ENCODE measurements at places on chromosomes 12 and 14.

DNA sequence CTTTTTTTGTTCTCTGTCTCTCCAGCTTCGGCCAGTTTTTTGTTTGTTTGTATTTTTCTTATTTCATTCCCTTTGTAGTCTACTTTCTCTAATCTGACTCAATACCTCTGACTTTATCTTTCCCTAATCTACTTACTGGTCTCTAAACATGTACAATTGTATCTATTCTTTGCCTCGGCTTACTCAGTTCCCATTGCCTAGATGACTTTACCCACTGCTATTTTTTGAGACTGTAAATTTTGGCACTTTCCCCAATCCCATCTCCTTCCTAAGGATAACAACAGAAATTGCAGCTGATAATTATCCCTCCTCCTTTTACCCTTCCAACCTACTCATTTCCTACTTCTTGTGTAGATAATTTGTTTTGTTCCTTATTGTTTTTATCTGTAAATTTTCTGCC lies 511.1 kb downstream of the RPL10L start:
- DNase-seq, result no peak
- no peaks in the 10 kb centered on the region for H3K27me3 ChIP-seq
- H3K4me3 ChIP-seq, result no peak overlapping the region
- H3K4me1 ChIP-seq, result no peaks in the 10 kb centered on the region
- H3K36me3 ChIP-seq, result no peaks in the 10 kb centered on the region

DNA sequence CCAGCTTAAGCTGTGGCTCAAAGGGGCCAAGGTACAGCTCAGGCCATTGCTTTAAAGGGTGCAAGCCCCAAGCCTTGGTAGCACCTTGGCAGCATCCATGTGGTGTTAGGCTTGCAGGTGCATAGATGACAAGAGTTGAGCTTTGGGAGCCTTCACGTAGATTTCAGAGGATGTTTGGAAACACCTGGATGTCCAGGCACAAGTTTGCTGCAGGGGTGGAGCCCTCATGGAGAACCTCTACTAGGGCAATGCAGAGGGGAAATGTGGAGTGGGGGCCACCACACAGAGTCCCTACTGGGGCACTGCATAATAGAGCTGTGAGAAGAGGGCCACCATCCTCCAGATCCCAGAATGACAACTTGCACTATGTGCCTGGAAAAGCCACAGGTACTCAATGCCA lies 37.9 kb downstream of the GLIPR1L2 start:
- no peak overlapping the region for H3K4me3 ChIP-seq
- no peaks in the 10 kb centered on the region for H3K27me3 ChIP-seq
- H3K36me3 ChIP-seq, result no peaks in the 10 kb centered on the region
- DNase-seq, result no peak
- H3K27ac ChIP-seq, result no peak overlapping the region
- H3K4me1 ChIP-seq, result no peaks in the 10 kb centered on the region

- H3K4me1 ChIP-seq, result no peaks in the 10 kb centered on the region
- DNase-seq, result no peak
Observed at GRCh38 chr12:16036073-16036472, 124.9 kb downstream of the DERA start.

- H3K27me3 ChIP-seq, result no peaks in the 10 kb centered on the region
- peak overlapping the region; percentile 93 for H3K4me3 ChIP-seq
- DNase-seq, result no peak
- peak overlapping the region; percentile 99 for H3K27ac ChIP-seq
- H3K4me1 ChIP-seq, result peaks cover 65% of the 10 kb centered on the region
- peaks cover 9% of the 10 kb centered on the region for H3K36me3 ChIP-seq
Observed at GRCh38 chr12:53051881-53052412, 2.1 kb downstream of the TNS2 start.

GRCh38 chr12:119990382-119990874 lies 1.4 kb downstream of the BICDL1 start:
- H3K4me1 ChIP-seq, result peaks cover 9% of the 10 kb centered on the region
- DNase-seq, result no peak
- H3K4me3 ChIP-seq, result no peak overlapping the region
- H3K27ac ChIP-seq, result no peak overlapping the region
- H3K27me3 ChIP-seq, result peaks cover 51% of the 10 kb centered on the region

- H3K4me3 ChIP-seq, result no peak overlapping the region
- no peak overlapping the region for H3K27ac ChIP-seq
- no peaks in the 10 kb centered on the region for H3K27me3 ChIP-seq
- DNase-seq, result no peak
- no peaks in the 10 kb centered on the region for H3K4me1 ChIP-seq
Observed at GRCh38 chr14:78181270-78181669, 11.1 kb downstream of the NRXN3 start.

GRCh38 chr12:55019784-55020183 lies at the start of gene NEUROD4:
NEUROD4 (plus strand) TSS chr12:55019974; CDS start chr12:55026440, 6,466 bp downstream.
- no peaks in the 10 kb centered on the region for H3K36me3 ChIP-seq
- H3K4me1 ChIP-seq, result no peaks in the 10 kb centered on the region
- peaks cover 21% of the 10 kb centered on the region for H3K27me3 ChIP-seq
- no peak within 1 kb of the TSS for H3K4me3 ChIP-seq
- peak; percentile 7 for DNase-seq
- no peak within 1 kb of the TSS for H3K27ac ChIP-seq

- no peak for DNase-seq
- H3K4me3 ChIP-seq, result no peak overlapping the region
- H3K36me3 ChIP-seq, result no peaks in the 10 kb centered on the region
- no peak overlapping the region for H3K27ac ChIP-seq
- no peaks in the 10 kb centered on the region for H3K27me3 ChIP-seq
Observed at GRCh38 chr12:5708371-5708770, 236.7 kb downstream of the ANO2 start.

- no peaks in the 10 kb centered on the region for H3K36me3 ChIP-seq
- DNase-seq, result no peak
- H3K4me3 ChIP-seq, result no peak overlapping the region
- H3K27me3 ChIP-seq, result no peaks in the 10 kb centered on the region
- no peaks in the 10 kb centered on the region for H3K4me1 ChIP-seq
Observed at GRCh38 chr12:130456375-130457199, 118.9 kb downstream of the PIWIL1 start.
